ENCODE measurements at places on chromosomes 4 and X. TPM values are rescaled to one million over a fixed set of nuclear protein-coding genes. Genes with fewer than 3 reads are reported as not detected.
A peak's percentile ranks its signal among the peaks of the same experiment; 100 is the strongest.

Gene CSAG1
- not detected for total RNA-seq

DNA sequence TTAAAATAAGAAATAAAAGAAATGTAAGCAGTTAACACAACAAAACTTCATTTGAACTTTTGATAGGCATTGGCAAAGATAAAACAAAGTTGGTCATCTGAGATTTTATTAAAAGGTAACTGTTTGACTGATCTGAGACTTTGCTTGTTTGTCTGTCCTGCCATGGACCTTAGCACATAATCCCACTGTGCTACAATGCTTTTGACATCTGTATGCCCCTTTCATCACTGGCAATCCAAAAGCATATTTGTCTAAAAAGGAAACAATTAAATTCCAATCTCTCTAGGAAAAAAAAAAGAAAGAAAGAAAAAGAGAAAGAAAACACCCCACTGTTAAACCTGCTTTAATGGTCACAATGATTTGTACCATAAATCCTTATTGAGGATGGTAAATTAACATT is 231.0 kb downstream of the DACH2 start:
- DNase-seq, result no peak

Gene DCK
- total RNA-seq, result 53.4 TPM

Gene MXRA5
- 0.13 TPM for total RNA-seq

Gene ZDHHC15
- 3.6 TPM for total RNA-seq

- no peak for DNase-seq
These were observed 84.9 kb downstream of the CBLL2 start for GRCh38 chrX:22357621-22358020.

Gene CENPVL2
- not detected for total RNA-seq

Gene ANKRD37
- total RNA-seq, result 14.4 TPM

Gene WDR17
- 0.11 TPM for total RNA-seq

DNA sequence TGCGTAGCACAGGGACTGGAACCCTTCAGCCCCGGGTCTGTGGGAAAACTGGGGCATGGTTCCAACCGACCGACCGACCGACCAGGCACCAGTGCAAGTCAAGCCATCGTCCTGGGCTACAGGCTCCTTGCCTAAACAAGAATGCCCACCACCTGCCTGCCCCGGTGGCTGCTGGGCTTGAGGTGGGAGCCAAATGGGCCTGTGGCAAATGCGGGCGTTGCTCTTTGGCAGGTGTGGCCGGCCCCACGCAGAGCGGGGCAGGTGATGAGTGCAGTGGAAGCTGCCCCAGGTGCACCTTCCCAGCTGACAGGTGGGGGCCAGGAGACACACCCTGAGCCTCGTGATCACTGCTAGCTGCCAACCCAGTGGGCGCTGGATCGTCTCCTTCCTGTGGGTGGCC is 77.9 kb downstream of the MTMR1 start:
- DNase-seq, result no peak

- DNase-seq, result peak; percentile 16
These were observed 11.3 kb upstream of the ANOS1 start for GRCh38 chrX:8743126-8743732.

DNA sequence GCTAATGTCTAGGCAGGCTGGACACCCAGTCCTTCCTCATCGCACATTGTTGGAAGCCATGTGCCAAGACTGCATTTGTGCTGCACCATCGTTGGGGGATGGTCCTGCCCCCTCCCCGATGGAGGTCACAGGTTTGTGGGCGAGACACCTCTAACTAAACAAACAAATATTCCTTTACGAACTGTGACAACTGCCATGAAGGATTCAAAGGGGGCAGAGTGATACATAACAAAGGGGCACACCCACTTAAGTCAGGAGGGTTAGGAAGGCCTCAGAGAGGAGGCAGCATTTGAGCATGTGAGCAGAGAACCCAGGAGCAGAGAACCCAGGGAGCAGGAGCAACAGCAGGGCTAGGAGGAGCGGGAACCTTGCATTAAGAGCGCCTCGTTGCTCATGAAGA is 37.1 kb downstream of the TRIM2 start:
- no peak for DNase-seq

GRCh38 chr4:37400241-37400881 is 155.8 kb downstream of the NWD2 start:
- no peak for DNase-seq

Gene CXCL9
- not detected for total RNA-seq

- DNase-seq, result peak; percentile 46
These were observed 200.4 kb downstream of the MAB21L2 start for GRCh38 chr4:150782311-150782710.

DNA sequence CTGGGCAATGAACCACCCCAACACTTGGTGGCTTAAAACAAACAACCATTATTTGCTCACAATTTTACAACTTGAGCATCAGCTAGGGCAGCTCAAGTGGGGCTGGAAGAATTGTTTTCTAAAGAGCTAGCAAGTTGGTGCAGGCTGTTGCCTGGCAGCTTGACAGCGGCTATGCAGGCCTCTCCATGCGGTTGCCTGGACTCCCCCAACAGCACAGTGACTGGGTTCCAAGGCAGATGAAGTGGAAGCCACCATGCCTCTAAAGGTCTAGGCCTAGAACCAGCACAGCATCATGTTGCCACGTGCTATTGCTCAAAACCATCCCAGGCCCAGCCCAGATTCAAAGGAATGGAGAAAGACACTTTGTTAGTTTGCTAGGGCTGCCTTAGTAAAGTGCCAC is 114.8 kb downstream of the BCOR start:
- DNase-seq, result no peak

Gene PRDM8
- total RNA-seq, result 86.8 TPM

Gene AMBN
- total RNA-seq, result not detected

- DNase-seq, result peak; percentile 15
These were observed 48.3 kb upstream of the WDR1 start for GRCh38 chr4:10164877-10165283.

- peak; percentile 49 for DNase-seq
These were observed 350.6 kb downstream of the CHIC1 start for GRCh38 chrX:73913580-73913979.

- peak; percentile 62 for DNase-seq
These were observed 84.2 kb downstream of the CNOT6L start for GRCh38 chr4:77734928-77735327.

- DNase-seq, result peak; percentile 10
These were observed 5.8 kb upstream of the CXCL8 start for GRCh38 chr4:73734530-73735001.

GRCh38 chr4:138095378-138095777 is 146.8 kb downstream of the SLC7A11 start:
- no peak for DNase-seq

Gene DGAT2L6
- total RNA-seq, result not detected

DNA sequence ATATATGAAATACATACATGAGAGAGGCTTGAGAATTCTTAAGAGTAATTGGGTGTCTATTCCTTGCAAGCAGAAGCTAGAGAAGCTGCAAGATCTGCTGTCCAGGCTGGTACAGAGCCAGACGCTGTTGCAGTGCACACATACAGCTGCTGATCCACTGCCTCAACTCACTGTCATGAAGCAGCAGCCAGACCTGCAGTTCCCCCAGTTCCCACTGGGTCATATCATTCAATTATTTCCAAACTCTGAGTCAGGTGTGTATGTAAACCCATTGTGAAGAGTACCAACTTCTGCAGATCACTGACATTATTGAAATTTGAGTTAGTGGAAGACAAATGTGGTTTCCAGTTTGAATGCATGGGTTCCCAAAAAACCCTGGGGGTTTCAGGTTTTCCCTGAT is 1212.8 kb upstream of the ADGRL3 start:
- no peak for DNase-seq

GRCh38 chr4:156584100-156584499 is 387.5 kb downstream of the PDGFC start:
- DNase-seq, result no peak

- DNase-seq, result no peak
These were observed 11.8 kb downstream of the CLCN5 start for GRCh38 chrX:49934148-49934547.

DNA sequence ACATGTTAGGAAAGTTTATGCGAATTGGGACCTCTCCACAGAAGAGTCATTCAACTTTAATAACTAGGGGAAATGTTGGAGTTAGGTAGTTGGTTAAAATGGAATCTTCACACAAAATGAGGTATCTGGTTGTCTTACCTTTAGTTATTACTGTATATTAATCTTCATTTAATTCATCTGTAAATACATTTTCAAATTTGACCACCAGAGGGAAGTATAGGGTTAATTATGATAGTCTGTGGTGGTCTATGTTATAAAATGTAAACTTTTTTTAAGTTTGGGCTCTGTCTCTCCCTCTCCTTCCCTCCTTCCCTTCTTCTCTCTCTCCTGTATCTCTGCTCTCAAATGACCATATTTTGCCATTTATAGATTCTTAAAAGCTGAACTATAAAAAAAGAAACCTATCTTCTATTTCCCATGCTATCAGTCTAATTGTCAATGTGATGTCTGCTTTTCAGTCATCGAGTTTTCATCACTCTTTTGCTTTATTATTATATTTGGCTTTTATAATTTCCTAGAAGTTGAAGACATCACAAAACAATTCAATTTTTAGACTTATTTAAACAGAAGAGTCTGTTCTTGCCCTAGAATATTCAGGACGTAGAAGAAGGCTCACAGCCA is 49.8 kb downstream of the TMEM144 start:
- DNase-seq, result peak; percentile 37

- DNase-seq, result no peak
These were observed 73.4 kb downstream of the MGST2 start for GRCh38 chr4:139738846-139739613.

Gene PPEF1
- total RNA-seq, result not detected

Gene EREG
- 4.1 TPM for total RNA-seq

GRCh38 chr4:165398570-165398969 is 19.8 kb downstream of the CPE start:
- peak; percentile 48 for DNase-seq

DNA sequence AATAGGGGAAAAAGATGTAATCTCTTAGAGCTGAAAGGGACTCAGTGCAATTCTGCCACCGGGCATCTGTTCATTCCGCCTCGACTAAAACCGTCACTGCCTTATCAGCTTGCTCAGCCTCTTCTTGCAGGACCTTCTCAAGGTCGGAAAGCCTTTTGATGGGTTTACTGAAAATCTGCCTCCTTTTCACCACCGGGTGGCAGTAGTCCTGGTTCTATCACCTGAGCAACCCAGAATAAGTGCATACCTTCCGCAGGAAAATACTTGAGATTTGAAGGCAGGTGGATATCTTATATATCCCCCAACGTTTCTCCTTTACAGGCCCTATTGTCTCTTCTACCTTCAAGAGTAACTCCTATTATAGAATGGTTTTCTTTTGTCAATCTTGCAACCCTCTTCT is 103.4 kb upstream of the PAK3 start:
- DNase-seq, result peak; percentile 1

DNA sequence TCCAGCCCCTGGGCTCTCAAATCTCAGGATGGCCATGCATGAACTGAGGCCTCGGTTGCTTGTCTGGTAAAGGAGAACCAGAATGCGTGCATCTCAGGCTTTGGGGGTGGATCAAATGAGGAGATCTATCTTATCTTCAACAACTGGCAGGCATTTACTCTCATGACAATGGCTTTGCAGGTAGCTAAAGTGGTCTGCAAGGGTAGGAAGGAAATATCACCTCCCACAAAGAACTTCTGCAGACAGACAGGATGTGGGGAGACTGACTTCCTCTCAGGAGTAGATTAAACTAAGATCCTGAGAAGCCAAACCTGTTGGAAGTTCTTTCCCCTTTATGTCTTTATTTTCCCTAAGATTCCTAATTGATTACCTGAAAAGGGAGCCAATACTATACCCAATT is 7.8 kb downstream of the LDB2 start:
- DNase-seq, result no peak

- no peak for DNase-seq
These were observed 8.8 kb downstream of the PPP2R2C start for GRCh38 chr4:6463311-6464289.

Gene RHOH
- 0.75 TPM for total RNA-seq

DNA sequence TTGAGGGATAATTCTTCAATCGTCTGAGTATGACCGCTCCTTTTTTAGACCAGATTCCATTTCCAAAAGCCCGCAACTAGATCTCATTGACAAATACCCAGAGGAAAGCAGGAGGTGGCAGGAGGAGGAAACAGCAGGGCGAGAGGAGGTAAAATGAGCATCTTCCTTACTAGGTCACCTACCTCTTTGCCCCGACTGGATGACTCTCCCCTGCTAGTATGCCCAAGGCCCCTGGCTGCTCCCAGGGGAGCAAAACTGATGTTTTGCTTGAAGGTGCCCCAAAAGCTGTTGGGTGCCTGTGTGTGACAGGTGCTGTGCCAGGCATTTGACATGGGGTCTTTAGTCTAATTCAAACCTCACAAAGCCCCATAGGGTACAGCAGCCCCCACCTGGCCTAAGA is 48.9 kb downstream of the C4orf50 start:
- DNase-seq, result no peak

DNA sequence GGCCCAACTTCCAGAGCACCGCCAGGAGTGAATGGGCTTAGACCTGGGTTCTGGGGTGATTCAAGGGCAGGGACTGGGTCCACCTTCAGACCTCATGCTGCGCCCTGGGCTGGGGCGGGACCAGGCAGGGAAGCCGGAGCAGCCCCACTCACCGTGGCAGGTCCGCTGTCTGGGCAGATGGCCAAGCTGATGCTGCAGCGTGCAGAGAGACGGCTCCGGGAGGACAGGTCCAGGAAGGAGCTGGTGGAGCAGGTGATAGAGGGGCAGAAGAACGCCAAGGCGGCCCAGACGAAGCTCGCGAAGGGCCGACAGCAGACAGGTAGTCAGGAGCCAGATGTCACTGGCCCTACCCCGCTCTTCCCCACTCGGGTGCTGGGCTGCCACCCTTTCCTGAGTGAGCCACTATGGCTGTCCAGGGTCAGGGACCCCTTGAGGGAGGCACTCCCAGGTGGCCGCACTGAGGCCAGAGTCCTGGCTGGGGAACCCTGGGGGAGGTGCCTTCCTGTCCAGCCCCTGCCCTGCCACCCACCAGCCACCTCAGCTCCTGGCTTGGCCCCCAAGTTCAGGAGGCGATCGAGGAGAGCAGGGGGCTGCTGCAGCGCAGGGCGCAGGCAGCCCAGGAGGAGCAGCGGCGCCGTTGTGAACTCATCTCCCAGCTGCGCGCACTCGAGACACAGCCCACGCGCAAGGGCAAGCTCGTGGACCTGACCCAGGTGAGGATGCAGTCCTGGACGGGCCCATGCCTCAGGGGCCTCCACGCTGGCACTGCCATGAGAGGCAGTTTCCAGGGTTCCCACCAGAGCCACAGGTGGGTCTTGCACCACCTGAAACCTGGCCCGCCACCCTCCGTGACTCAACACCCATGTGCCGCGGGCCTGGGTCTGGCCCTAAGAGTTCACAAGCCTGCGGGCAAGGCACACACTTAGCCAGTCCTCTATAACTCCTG is 10.1 kb upstream of the RNF4 start:
- DNase-seq, result no peak

GRCh38 chrX:107537815-107538214 is 88.4 kb downstream of the FRMPD3 start:
- peak; percentile 44 for DNase-seq

- no peak for DNase-seq
These were observed 236.1 kb downstream of the FBXO8 start for GRCh38 chr4:174047363-174047762.

Gene IGSF1
- total RNA-seq, result not detected

DNA sequence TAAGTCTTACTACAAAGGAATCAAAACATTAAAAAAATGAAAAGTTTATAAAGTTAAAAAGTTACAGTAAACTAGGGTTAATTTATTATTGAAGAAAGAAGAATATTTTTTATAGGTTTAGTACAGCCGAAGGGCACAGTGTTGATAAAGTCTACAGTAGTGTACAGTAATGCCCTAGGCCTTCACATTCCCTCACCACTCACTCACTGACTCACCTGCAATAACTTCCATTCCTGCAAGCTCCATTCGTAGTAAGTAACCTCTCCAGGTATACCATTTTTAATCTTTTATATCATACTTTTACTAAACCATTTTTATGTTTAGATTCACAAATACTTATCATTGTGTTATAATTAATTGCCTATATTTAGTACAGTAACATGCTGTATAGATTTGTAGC is 307.5 kb upstream of the FAM241A start:
- DNase-seq, result no peak
